ENCODE measurements at places on chromosomes 6 and 20. TPM values are rescaled to one million over a fixed set of nuclear protein-coding genes. Genes with fewer than 3 reads are reported as not detected.

Gene MAS1
- 0.05 TPM for polyA plus RNA-seq

Gene ADGRF5
- polyA plus RNA-seq, result 8.7 TPM

Gene OGFRL1
- 22.3 TPM for polyA plus RNA-seq

Gene C6orf118
- 20.2 TPM for polyA plus RNA-seq

Gene GRIK2
- 48.7 TPM for polyA plus RNA-seq

Gene F13A1
- polyA plus RNA-seq, result 9.8 TPM

Gene PPIL6
- polyA plus RNA-seq, result 12.8 TPM

Gene ADTRP
- 0.63 TPM for polyA plus RNA-seq

Gene TP53TG5
- 3.9 TPM for polyA plus RNA-seq

Gene POM121L2
- not detected for polyA plus RNA-seq

Gene MRAP2
- polyA plus RNA-seq, result 8.4 TPM

Gene COL20A1
- 50.0 TPM for polyA plus RNA-seq

Gene MLN
- 0.99 TPM for polyA plus RNA-seq

Gene TMC2
- polyA plus RNA-seq, result 3.5 TPM

Gene ZNF311
- 6.9 TPM for polyA plus RNA-seq

Gene SRPK1
- polyA plus RNA-seq, result 41.1 TPM

Gene SPTLC3
- polyA plus RNA-seq, result 3.5 TPM

Gene FAM217A
- not detected for polyA plus RNA-seq

Gene LAMP5
- 74.5 TPM for polyA plus RNA-seq

Gene LAMA4
- polyA plus RNA-seq, result 74.0 TPM

Gene ZC3H12D
- 0.79 TPM for polyA plus RNA-seq

Gene PTK7
- polyA plus RNA-seq, result 61.9 TPM

Gene ADGB
- polyA plus RNA-seq, result 1.7 TPM

Gene SIRPB1
- 1.2 TPM for polyA plus RNA-seq

Gene CFAP61
- 5.8 TPM for polyA plus RNA-seq

Gene C6orf163
- 2.8 TPM for polyA plus RNA-seq

Gene TUBB2A
- 2,006 TPM for polyA plus RNA-seq

Gene FAM83C
- not detected for polyA plus RNA-seq

Gene SRMS
- polyA plus RNA-seq, result 0.22 TPM

Gene SLC32A1
- 51.5 TPM for polyA plus RNA-seq

Gene MAP3K4
- polyA plus RNA-seq, result 39.1 TPM

Gene MATN4
- 3.6 TPM for polyA plus RNA-seq

Gene IRF4
- polyA plus RNA-seq, result 0.11 TPM

Gene SH3BGRL2
- 34.4 TPM for polyA plus RNA-seq

Gene SGK2
- polyA plus RNA-seq, result 14.5 TPM

Gene OR12D2
- not detected for polyA plus RNA-seq

Gene ESF1
- polyA plus RNA-seq, result 16.0 TPM

Gene C4A
- polyA plus RNA-seq, result 47.5 TPM

Gene MKKS
- 42.3 TPM for polyA plus RNA-seq

Gene SLC4A11
- 1.3 TPM for polyA plus RNA-seq

Gene FAM120B
- polyA plus RNA-seq, result 38.5 TPM

Gene DST
- polyA plus RNA-seq, result 429 TPM

Gene TGM2
- 23.7 TPM for polyA plus RNA-seq

Gene DNAH8
- polyA plus RNA-seq, result 0.17 TPM

Gene WASF1
- 239 TPM for polyA plus RNA-seq

Gene FABP7
- 537 TPM for polyA plus RNA-seq

Gene OVOL2
- polyA plus RNA-seq, result 0.38 TPM

Gene OPRM1
- 2.5 TPM for polyA plus RNA-seq

Gene BEND6
- 64.8 TPM for polyA plus RNA-seq

Gene MYT1
- polyA plus RNA-seq, result 19.9 TPM

Gene TFAP2B
- polyA plus RNA-seq, result 11.3 TPM

Gene BPIFB2
- polyA plus RNA-seq, result not detected

Gene TNFRSF6B
- 5.2 TPM for polyA plus RNA-seq

Gene RBM24
- 2.9 TPM for polyA plus RNA-seq
